ENCODE measurements at places on chromosomes 16 and 17.

- DNase-seq: no peak
These were observed 118.9 kb downstream of the MSI2 start for GRCh38 chr17:57375040-57375769.

- DNase-seq: no peak
These were observed 50.2 kb downstream of the ANKFN1 start for GRCh38 chr17:56203430-56203829.

GRCh38 chr17:1541367-1541904 lies 21.2 kb downstream of the PITPNA start:
- no peak for DNase-seq

GRCh38 chr17:16943032-16943352 lies 28.9 kb downstream of the TNFRSF13B start:
- no peak for DNase-seq
